ENCODE measurements at places on chromosomes 6 and 20.

- no peak for DNase-seq
Observed at GRCh38 chr6:111590209-111590980, 15.3 kb downstream of the TRAF3IP2 start.

GRCh38 chr20:63056236-63057170 is 49.7 kb upstream of the BHLHE23 start:
- no peak for DNase-seq

GRCh38 chr6:14711056-14711703 is 534.7 kb upstream of the JARID2 start:
- no peak for DNase-seq

DNA sequence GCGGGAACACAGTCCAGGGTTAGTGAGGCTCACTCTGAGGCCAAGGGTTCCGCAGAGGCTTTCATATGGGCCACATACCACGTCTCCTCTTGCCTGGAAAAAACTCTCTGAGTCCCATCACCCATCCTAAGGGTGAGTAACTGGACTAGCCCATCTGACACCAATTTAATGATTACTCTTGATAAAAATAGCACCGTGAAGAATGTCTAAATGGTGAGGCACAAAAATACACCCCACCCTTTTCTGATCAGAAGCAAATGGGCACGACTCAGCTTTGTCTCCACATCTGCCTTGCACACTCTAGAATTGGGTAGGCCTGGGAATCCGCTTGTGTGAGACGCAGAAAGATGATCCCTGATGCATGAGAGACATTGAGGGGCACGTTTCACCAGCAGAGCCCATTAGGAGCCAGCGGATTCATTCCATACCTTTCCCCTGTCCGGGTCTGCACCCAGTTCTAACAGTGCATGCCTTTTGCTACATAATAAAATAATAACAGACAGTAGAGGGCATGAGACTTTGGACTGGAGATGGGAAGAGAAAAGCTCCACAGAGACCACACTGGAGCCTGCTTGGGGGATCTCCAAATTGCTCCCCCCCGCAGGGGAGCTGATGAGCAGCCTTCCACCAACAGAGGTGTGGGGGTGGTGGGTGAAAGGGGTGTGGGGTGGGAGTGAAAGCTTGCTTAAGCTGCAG is 110.0 kb upstream of the KCNK16 start:
- DNase-seq: no peak

DNA sequence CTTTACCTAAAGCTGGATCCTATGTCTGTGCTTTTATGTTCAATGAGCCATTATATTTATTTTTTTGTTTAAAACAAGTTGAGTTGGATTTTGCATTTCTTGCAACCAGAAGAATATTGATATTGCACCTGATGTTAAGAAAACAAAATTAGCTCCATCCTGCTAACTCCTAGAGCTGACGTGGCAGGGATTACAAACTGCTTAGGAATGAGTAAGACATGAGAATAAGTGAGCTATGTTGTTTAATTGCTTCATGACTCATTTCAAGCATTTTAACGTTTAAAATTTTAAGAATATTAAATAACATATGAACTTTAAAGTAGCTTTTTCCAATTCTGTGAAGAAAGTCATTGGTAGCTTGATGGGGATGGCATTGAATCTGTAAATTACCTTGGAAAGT is 663.5 kb downstream of the EPM2A start:
- no peak for DNase-seq

- DNase-seq: no peak
Observed at GRCh38 chr6:83371423-83371822, 59.4 kb downstream of the ME1 start.

GRCh38 chr6:288866-289265 is 3.4 kb upstream of the DUSP22 start:
- no peak for DNase-seq

GRCh38 chr20:36528176-36528874 is 13.0 kb upstream of the MYL9 start:
- no peak for DNase-seq

DNA sequence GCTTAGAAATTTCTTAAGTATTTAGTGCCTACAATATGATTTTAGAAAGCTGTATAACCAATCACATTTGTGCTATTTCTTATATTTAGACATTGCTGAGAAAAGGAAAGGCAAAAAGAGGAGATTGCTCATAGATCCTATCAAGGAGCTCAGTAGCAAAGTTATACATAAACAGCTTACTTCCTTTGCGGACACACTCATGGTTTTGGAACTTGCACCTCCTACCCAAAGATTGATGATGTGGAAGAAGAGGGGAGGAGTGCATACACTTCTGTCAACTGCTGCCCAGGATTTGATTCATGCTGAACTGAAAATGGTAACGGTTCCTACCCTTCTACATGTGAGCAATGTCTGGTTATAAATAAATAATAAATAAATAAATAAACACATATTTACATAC is 16.7 kb downstream of the RAD21L1 start:
- DNase-seq: no peak

- DNase-seq: no peak
Observed at GRCh38 chr20:2693286-2694007, 867 bp downstream of the EBF4 start.

DNA sequence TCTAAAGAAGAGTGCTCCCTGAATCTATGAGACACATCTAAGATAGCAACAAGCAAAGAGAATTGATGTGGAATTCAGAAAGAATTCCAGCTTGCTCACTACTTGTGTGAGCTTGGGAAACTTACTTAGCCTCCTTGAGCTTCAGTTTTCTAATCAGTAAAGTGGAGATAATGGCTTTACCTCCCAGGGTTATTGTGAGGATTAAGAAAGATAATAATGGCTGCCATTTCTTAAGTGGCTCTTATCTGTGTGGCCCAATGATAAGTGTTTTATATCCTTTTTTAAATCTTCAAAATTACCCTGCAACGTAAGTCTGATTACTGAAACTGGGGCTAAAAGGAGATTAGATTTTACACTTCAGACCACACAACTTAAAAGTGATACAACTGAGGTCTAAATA is 418.5 kb downstream of the LMBRD1 start:
- no peak for DNase-seq

DNA sequence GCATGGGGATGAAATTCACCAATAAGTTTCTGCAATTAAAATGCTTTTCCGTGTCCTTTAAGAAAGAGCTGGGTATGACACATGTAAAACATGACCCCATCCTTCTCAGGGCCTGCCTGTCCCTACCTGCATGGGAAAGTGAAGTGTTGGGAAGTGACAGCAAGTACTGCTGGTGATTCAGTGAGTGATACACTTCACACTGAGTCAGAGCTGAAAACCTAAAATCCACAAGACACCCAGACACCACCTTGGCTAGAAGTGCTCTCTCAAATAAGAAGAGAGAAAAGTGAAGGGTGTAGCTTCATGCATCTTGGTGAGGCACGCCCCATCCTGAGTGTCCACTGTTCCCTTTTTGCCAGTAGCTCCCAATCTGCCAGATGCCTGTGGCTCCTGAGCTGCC is 3.3 kb downstream of the RAB22A start:
- no peak for DNase-seq

- DNase-seq: no peak
Observed at GRCh38 chr6:145548933-145549648, 186.2 kb downstream of the EPM2A start.
